ENCODE measurements at places on chromosomes 12 and 14.

DNA sequence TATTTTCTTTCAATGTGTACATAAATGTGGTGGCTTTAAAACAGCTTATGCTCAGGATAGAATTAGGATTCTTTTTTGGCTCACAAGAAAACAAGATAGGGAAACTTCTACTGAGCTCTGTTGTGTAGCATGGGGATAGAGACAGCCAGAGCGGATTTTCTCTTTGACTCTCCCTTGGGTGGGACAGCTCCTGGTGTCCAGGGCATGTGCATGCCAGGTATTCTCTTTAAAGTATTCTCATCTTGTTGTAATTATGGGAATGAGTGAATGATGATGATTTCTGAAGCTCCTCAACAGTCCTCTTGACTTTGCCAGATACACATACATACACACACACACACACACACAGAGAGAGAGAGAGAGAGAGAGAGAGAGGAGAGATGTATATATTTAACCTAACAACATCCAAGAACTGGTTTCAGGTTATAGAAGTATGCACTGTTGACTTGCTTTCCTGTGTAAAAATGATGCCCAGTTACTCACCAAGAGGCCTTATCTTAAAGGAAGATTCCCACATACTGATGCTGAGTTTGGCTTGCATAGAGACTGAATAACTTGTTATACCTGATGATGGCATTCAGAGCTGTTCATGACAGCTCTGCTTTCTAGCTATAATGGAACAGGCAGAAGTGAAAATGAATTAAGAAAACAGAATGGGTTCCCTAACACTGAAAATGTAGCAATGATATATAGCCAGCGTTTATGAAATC, 387.5 kb downstream of the EGLN3 start:
- DNase-seq = no peak

DNA sequence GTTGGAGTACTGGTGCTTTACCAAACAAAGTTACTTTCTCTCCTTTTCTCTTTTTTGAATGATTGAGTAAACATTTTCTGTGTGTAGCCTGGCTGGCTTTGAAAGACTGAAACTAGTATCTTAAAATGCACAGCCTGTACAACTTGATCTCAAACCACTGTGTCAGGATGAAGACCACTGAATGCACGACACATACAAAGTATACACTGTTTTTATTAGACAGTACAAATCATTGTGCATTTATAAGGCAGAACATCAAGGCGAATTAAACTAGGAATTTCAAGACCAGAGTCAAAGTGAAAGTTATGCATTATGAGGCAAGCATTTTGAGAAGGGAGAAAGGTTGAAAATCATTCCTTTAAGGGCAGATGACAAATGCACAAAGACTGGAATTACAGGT, 59.0 kb downstream of the PIWIL1 start:
- DNase-seq = no peak

DNA sequence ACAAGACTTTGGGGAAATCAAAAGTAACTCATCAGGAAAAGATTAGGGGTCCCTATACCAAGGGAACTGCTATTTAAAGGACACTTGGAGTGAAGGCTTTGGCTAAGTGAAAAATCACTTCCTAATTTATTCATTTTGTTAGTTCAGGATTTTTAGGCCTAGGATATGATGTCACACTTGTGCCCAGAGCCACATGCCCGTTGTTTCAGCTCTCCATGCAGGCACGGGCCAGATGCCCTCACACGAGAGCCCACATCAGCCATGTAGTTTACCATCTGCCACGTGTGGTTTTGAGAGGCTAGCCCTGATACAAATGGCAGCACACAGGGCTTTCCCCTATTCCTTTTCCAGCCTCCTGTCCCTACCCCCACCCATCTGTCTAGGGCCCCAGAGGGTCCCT, 11.9 kb upstream of the LRP1-AS start:
- DNase-seq = no peak

DNA sequence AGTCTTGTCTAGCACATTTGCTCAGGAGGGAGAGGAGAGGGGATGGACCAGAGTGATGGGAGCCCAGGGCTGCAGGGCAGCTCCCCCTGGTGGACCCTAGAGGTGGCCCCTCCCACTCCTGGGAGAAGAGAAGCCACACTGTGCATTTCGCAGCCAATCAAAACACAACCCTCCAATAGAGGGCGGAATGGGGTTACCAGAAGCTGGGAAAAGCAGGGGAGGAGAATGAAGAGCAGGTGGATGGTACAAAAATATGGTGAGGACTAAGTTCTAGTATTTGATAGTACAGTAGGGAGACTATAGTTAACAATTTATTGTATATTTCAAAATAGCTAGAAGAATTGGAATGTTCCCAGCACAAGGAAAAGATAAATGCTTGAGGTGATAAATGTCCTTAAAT, 23.6 kb downstream of the VASH1 start:
- no peak for DNase-seq

- DNase-seq = no peak
Measured at GRCh38 chr12:123748161-123748560, 13.9 kb upstream of the DNAH10 start.

DNA sequence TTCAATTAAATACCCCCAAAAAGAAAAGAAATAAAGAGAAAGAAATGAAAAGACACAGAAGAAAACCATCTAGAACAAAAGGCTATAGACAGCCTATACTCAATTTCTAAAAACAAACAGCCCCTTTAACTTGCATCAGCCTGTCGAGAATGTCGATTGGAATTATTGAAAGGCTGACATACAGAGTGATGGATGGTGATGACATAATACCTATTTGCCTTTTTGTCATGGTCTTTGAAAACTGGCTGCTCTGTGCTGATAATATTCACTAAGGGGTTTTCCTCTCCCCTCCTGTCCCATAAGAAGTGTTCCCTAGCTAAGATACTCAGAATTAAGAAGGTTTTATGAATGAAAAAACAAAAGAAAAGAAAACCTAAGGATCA, 393.7 kb downstream of the SOX5 start:
- no peak for DNase-seq

DNA sequence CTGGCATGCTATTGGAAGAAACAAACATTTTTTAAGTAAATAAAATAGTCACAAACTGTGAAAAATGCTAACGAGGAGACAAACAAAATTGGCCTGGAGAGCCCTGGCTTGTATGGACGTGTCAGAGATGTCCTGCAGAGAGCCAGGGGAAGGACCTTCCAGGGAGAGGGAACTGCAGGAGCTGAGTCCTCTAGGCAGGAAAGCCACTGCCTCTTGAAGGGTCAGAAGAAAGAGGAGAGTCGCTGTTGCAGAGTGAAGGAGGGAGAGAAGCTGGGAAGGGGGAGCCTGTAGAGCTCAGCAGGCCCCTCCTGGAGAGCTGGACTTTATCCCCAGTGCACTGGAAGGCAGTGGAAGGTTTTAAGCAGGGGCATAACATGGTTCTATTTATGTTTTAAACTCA, 80.3 kb upstream of the PWP1 start:
- DNase-seq = no peak

- no peak for DNase-seq
Measured at GRCh38 chr12:19196959-19197630, 67.6 kb downstream of the PLEKHA5 start.

DNA sequence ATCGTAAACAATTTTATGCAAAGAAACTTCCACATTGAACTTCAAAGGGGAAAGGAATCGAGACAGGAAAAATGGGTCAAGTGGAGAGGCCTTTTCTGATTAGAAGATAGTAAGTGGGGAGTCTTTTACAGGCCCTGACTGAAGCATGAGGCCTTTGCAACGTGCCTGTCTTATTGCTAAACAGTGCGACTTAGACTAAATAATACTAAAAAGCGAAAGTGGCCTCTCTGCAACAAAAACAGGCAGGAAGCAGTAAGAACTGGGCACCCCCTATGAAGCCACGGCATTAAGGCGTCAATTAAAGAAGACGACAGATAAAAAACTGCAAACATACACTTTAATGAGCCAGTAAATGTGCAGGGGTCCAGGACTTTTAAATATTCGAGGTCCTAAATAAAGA, 283.4 kb upstream of the GRIP1 start:
- DNase-seq = no peak

GRCh38 chr14:78143489-78144145, 26.6 kb upstream of the NRXN3 start:
- DNase-seq = no peak

Data from HL-60 (cell line).